Cardiac fibroblast (primary cell): ENCODE measurements at places on chromosomes 2 and 18.

DNA sequence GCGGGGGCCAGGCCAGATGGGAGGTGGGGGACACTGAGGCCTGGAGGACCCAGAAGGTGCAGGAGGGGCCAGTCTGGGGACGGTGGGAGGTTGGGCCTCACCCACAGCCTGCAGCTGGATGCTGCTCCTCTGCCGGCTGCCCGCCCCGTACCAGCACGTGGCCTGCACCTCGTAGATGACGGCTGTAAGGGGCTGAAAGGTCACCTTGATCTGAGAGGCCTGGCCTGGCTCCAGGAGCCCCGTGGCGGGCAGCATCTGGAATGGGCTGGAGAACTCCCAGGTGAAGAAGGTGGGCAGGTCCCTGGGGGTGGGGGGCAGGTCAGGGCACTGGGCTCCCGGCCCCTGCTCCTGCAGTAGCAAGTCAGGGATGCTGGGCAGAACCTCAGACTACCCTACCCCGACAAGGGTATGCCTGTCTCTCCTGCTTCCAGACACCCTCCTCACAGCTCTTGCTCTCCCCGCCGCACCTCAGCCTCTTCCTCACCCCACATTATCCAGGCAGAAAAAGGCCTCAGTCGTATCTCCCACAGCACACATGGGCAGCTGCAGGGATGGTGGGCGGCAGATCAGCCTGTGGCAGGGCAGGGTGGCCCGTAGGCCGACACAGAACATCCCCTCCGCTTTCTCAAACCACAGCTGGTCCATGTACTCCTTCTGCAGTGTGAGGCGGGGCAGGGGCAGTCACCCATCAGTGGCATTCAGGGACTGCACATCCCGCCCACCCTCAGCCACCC is 10.1 kb downstream of the CFAP65 start:
- no peak for DNase-seq

GRCh38 chr2:222212571-222212970 is 86.2 kb downstream of the PAX3 start:
- no peak for DNase-seq

DNA sequence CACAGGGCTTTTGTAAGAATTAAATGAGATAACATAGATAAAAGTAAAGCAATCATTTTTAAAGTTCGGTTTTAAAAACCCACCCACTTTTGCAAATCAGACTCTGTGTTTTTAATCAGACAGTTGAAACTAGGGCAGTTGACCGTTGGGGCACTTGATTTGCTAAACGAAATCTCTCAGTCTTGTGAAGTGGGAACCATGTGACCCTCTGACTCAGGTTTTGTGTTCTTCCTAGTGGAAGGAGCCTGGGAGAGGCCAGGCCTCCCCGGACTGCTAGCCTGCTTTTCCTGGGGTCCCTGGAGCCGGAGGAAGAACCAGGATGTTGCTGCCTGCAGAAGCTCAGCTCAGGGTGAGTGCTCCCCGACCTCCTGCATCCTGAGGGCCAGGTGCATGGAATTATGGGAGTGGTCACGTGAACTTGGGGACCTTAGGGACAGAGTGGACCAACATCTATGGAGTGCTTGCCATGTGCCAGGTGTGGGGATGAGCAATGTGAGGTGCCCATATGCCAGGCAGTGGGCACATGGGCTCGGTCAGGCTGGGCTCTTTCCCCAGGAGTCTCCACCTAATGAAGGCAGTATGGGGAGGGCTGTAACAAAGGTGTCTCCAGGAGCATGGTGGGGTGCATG is 3.9 kb downstream of the C2orf72 start:
- DNase-seq, result no peak

- DNase-seq, result peak; percentile 66
Observed at GRCh38 chr18:45670281-45670962, 53.6 kb upstream of the SLC14A1 start.

DNA sequence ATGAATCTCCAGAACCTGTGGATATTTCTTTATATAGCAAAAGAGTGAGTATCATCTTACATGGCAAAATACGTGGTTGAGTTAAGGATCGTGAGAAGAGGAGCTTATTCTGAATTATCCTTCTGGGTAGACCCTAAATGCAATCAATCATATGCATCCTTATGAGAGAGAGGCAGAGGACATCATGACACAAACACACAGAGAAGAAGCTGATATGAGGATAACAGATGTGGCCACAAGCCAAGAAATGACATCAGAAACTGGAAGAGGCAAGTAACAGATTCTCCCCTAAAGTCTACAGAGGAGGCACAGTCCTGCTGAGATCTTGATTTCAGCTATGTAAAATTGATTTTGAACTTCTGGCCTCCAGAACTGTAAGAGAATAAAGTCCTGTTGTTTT is 730.2 kb upstream of the ZNF804A start:
- no peak for DNase-seq

- no peak for DNase-seq
Observed at GRCh38 chr2:58434692-58435091, 193.6 kb upstream of the FANCL start.

DNA sequence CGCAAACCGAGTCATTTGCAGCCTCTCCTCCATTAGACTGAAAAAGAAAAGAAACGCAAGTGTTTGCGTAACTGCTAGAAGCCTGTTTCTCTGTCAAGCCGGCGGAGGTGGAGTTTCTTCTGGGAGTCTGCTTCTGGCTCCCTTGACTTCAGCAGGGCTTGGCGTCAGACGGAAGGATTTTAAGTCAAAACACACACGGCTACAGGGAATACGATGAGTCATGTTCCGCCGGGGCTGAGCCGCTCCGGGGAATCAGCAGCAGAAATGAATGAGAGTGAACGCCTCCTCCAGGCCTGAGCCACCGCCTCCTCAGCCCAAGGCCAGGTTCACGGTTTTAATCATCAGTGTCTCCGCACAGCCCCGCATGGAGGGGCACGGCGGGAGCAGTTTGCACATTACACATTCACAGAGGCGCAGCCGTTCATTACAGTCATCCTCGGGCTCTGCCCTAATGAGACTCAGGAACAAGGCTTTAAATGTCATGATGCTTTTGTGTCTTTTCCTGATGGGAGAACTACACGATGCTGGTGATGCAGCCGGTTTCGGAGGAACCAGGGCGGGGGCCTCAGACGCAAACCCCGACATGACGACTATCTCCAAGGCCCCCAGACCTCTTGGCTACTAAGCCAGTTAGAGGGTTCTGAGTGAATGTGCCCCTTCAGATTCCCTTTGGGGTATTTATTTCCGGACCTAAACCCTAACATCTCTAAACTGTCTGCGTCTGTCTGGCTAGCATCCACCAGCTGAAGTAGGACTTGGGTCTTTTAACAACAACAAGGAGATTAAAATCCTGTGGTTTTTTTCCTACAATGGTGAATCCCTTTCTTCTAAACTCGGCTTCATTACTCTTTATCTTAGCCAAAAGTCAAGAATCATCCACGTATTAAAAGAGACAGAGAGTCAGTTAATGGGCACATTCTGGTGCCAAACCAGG is 11.1 kb upstream of the SCG2 start:
- peak; percentile 98 for DNase-seq

- DNase-seq, result no peak
Observed at GRCh38 chr18:44213293-44213692, 467.4 kb upstream of the SETBP1 start.

- peak; percentile 36 for DNase-seq
Observed at GRCh38 chr18:28588884-28589549, 412.1 kb upstream of the CDH2 start.

DNA sequence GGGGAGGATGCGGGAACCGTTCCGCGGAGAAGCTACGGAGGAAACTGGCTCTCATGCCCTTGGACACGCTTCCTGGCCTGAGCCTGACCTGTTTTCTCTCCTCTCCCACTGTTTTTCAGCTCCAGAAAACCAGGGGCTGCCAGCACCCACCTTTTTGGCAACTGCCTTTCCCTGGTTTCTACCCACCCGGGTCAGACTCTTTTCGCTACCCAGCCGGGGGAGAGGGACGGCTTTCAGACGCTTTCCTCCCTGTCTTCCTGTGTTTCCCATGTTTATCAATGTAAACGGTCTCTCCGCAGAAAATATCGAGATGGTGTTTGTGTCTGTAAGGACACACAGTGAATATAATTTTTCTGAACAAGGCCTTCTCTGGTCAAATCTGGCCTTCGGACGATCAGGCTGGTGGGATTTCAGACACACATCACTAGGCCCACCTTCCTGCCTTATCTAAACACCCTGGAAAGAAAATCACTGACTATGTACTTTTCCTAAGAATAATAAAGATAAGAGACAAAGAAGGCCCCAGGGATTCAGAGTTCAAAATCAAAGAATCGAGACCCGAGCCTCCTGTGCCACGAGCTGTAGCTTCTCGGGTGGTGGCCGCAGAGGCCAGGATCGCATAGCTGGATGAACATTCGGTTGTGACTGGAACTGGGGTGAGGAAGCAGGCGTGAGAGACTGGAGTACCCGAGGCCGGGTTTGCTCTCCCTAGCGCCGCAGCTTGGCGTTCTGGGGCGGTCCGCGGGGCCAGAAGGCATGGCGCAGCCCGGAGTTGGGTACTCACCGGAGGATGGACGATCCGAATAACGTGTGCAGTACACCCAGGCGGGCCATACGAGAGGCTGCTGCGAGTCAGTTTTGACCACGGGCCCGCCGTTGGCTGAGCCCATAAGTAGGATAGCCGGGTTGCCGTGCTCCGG is 1.7 kb downstream of the EN1 start:
- DNase-seq, result no peak

- no peak for DNase-seq
Observed at GRCh38 chr2:216474925-216475670, 23.5 kb upstream of the RPL37A start.

- DNase-seq, result no peak
Observed at GRCh38 chr2:184425083-184425482, 173.2 kb upstream of the ZNF804A start.

DNA sequence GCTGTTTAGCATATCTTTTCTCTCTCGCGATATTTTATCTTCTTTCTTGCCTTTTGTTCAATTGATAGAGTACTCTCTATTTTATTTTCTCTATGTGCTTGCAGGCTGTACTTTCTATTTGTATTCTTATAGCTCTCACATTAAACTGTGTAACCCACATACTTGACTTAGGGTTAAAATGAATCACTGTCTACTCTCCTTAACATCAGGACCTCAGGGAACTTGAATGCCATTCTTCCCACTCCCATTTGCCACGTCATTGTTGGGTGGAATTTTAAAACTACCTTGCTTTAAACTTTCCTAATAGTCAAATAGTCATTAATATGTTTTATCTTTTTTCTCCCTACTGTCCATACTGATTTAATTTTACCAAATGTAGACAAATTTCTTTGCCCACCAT is 269.7 kb downstream of the ALPK2 start:
- no peak for DNase-seq

DNA sequence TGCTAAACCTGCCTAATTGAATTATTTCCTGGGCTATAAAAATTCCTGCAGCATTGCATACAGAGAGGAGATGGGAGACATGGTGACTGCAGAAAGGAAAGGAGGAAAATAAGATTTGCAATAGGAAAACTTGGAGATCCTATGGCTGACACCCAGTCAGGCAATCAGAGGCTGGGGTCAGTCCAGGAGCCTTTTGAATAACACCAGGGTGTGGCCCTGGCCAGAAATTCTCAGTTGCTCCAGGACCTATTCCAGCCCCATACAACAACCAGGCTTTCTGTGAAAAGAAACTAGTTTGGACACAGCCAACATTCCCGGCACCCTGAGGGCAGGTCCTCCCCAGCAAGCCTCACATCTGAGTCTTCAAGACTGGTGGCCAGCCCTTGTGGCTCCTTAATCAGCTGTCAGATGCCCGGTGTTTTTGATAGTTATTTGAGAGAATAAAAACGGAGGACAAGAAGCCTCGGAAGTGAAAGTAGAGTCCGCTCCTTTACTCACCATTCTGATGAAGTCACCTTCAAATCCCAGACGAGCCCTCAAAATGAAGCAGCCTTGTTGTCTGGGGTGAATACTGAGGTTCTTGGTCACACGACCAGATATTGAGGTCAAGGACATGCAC is 31.1 kb upstream of the GMCL1 start:
- peak; percentile 69 for DNase-seq

GRCh38 chr2:52112141-52112540 is 1080.2 kb upstream of the NRXN1 start:
- DNase-seq, result peak; percentile 20

GRCh38 chr2:69030800-69031428 is 17.9 kb downstream of the ANTXR1 start:
- no peak for DNase-seq

DNA sequence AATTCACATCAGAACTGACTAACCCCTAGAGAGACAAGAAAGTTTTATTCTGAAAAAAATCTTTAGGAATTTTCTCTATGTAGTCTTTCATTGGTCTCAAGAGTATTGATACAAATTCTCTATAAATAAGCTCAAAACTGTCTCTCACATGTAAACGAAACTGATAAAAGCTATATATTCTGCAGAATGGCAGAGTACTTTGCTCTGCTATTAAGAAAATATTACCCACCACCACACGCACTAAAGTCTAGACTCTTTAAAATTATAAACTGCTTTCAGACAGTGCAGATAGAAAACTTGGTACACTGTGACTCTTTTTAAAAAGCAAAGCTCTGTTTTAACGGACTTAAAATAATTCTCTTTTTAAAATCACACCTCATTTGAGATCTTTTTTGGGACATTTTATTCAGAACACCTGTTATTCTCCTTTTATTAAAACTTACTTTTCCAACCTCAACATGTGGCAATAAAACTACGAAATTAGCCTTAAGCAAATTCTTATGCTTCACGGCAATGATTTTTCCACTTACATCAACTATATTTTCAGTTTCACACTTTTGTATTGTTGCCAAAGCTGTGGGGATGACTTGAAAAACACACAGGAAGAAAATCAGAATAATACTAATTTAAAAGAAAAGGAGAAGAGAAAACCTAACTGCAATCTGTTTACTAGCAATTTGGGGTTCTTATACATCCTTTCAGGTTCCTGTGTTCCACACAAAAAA is 58.0 kb downstream of the CCDC88A start:
- no peak for DNase-seq

DNA sequence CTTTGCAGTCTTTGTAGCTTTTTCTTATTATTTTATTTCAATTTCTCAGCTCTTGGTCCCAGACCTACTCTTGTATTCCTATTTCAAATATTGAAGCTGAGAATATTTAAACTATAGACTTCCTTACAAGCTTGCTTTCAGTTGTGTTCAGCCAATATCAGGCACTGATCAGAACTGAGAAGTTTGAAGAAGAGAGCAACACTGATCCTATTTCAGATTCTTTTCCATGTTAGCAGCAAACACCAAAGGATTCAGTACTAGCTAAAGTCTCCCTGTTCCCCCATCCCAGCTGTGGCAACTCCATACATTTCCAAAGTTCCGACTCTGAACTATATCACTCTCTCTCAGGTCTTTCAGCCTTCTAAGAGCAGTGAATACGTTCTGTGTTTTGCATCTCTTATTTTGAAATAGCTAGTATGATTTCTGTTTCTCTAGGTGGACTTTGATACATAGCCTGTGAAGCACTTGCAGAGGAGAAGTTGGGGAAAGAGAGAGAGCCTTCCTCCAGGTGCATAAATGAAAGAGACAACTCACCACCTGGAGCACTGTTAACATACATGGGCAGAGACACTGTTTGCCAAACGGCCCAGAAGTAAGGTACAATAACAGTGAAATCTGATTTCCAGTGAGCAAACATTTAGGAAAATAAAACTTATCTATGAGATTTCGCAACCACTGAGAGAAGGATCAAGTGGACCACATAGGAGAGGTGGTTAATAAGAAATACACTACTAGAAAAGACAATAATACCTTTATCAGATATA is 135.0 kb upstream of the ZNF804A start:
- no peak for DNase-seq
